HFF-Myc (cell line): ENCODE measurements at places on chromosomes 1 and 21.

- DNase-seq, result no peak
These were observed 552 bp upstream of the GPR157 start for GRCh38 chr1:9129266-9130041.

- no peak for DNase-seq
These were observed 113.5 kb downstream of the PROX1 start for GRCh38 chr1:214101246-214101645.

DNA sequence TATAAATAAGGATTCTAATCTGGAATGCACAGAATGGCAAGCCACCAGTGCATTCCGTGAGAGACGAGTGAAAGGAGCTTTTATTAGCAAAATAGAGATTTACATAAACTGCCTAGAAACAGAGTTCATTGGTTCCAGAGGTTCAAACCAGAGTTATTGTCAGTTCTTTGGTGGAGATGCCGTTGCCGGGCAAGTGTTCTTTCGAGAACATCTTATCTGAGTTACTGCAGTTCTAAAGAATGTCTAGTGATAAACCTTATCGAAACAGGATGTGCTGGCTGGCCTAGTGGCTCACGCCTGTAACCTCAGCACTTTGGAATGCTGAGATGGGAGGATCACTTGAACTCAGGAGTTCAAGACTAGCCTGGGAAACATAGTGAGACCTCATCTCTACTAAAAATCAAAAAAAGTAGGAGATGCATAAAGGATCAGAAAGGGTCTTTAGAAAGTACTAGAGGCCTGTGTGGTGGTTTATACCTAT is 19.9 kb upstream of the EVI5 start:
- DNase-seq, result peak; percentile 92

DNA sequence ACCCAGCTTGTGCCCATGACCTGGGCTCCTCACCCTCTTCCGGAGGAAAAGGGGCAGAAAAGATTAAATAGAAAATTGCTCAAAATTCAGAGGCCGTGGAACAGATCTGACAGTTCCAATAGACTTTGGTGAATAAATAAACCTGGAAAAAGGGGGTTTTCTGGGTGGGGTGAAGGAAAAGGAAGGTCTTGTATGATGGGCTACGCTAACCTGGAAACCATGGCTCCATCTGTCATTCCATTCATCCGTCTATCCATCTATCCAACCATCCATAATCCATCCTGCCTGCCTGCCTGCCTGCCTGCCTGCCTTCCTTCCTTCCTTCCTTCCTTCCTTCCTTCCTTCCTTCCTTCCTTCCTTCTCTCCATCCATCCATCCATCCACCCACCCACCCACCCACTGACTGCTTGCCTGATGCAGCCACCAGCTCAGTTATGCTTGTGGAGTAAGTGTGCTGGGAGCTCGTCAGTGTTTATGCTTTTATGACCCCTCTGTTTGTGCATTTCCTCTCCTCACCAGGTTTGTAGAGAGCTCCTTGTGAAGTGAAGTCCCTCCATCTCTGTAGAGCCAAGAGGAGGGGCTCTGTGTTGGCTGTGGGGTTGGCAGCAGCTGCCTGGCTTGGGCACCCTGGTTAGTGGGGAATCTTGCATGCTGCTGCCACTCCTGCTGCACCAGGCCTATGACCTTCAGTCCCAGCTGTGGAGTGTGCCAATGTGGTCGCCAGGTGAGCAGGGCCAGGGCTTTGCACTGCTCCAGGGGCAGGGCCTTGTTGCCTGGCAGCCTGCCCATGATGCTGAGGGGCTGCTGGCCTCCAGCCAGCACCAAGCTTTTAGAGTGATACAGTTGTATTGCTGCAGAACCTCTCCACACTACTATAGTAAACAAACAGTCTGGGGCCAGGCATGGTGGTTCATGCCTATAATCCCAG is 16.0 kb upstream of the POU3F1 start:
- DNase-seq, result no peak

- DNase-seq, result no peak
These were observed 775 bp upstream of the TMEM63A start for GRCh38 chr1:225882694-225883615.

DNA sequence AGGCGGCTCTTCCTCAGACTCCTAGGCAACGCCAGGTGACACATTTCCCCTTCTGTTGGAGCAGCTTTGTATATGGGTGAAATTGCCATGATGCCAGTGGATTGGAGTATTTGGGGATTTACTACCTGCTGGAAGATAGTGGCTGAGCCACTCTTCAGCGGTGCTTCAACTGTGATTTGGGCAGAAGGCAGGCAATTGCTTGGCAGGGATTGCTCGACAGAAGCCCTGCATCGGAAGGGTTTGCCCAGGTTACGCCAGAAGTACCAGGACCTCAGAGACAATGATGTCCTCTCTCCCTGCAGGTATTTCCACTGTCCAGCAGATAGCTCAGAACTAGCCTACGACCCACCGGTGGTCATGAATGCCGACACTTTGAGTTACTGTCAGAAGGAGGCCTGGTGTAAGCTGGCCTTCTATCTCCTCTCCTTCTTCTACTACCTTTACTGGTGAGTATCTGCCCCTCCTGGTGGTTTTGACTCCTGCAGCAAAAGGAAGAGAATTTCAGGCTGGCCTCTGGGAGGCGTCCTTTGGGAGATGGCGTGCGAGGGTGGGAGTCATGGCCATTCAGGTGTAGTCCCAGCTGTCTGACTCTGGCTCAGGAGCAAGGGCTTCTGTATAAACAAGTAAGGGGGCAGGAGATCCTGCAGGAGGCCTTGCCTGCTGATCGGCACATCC is 118.3 kb downstream of the CNIH3 start:
- DNase-seq, result no peak

DNA sequence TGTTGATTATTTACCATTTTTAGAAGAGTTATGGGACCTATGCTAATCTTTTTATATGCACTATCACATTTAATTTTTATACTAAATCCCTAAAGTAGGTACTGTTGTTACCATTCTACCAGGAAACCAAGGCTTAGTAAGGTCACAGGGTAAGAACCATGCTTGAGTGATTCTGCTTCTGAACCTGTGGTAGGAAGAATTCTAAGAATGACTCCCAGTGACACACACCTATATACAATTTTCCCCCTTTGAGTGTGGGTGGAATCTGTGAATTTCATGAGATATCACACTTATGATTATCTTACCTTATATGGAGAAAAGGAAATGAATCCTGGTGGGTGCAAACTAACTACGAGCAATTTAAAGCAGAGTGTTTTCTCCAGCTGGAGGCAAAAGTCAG is 391.0 kb downstream of the USH2A start:
- no peak for DNase-seq

- no peak for DNase-seq
These were observed 83.1 kb upstream of the LYPLAL1 start for GRCh38 chr1:219090607-219091006.

- no peak for DNase-seq
These were observed 126.2 kb downstream of the GRIK3 start for GRCh38 chr1:36908096-36908495.

GRCh38 chr21:38478782-38479181 is 19.5 kb downstream of the ERG start:
- no peak for DNase-seq

DNA sequence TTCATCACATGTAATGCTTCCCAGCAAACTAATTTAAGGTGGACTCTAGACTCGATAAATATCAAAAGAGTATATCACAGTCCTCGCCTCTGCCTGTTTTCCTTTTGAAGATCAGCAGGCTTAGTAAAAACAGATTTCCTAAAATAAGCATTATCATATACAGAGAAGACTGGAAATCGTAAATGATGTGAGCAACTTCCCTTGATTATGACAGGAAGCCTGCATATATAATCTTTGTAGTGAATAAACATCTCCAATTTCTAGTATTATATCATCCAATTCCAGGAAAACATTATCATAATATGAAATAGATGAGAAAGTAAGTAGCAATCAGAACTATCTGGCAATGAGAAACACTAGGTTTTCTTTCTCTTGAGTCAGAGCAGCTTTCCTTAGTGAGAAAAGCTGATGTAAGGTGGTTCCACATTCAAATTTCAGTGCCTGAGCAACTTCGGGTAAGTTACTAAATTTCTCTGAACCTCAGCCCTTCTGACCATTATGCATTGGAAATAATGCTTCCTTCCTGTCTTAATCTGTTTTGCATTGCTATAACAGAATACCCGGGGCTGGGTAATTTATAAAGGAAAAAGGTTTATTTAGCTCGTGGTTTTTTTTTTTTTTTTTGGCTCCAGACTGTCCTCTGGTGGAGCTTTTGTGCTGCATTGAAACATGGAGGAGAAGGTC is 12.6 kb upstream of the POU2F1 start:
- DNase-seq, result no peak

GRCh38 chr1:207313131-207313530 is 8.3 kb upstream of the CD55 start:
- DNase-seq, result no peak

- DNase-seq, result peak; percentile 35
These were observed 691 bp upstream of the MPZL1 start for GRCh38 chr1:167720965-167721616.

- no peak for DNase-seq
These were observed 71.1 kb downstream of the SETD4 start for GRCh38 chr21:35989138-35989735.

DNA sequence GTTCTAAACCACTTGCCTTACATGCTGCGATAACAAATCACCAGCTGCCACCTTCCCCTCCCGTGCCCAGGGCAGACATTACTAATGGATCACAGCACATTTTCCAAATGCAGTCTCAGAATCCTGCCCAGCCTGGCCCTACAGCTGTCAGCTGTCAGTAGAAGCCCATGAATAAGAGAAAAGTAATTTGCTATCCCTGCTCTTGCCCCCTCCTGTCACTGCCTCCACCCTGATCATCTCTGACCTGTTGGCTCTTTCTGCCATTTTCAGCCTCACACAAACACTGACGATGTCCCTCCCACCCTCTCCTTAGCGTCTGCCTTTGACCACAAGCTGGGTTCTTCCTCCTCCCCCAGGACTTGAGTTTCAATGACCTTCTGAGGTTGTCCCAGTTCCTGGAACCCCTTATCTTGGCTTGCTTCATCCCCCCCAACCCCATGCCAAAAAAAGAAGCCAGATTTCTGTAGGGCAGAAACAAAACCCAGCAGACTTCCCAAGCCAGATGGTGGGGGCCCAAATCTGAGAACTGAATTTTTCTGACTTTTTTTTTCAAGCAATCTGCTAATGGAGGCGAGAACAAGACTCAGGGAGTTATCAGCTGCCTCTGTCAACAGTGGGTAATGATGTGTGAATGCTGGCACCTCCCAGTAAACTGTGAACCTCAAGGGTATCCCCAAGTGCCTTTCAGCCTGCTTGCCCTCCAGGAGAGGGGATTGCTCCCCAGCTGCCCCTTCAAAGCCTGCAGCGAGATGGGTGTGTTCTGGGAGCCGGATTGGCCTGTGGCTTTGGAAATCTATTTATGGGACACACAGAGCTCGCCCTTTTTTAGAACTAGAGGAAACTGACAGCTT is 216.5 kb upstream of the VAMP3 start:
- DNase-seq, result no peak

DNA sequence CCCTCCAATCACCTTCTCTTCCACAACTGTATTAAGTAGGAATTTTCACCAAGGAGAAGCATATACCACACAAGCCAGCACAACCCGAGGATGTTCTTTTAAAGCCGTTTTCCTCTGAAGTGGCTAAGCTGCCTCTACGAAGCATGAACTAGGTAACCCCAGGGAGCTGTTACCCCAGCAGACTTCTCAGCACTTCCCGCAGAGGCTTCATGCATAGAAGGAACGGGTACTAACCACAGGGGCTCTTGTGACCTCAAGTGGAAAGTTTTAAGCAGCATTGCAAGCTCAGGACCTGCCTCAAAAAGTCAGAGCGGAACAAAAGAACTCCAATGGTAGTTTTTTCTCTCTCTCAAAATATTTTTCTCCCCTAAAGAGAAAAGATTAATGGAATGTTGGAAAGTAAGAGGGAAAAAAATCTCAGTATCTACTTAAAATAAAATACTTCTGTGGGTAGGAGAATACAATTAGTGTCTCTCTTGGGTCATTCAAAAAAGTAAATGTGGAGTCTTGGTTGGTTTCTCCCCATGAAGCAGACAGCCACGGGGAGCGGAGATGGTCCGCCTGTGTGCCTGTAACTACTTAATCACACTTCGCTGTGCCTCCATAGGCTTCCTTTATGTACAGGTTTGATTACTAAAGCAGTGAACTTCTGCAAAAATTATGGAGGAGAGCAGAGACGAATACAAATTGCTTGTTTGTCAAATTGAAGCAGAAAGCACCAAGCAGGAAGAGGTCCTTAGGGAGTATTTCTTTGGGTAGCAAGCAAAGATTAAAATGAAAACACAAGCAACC is 40.9 kb downstream of the STX6 start:
- no peak for DNase-seq

DNA sequence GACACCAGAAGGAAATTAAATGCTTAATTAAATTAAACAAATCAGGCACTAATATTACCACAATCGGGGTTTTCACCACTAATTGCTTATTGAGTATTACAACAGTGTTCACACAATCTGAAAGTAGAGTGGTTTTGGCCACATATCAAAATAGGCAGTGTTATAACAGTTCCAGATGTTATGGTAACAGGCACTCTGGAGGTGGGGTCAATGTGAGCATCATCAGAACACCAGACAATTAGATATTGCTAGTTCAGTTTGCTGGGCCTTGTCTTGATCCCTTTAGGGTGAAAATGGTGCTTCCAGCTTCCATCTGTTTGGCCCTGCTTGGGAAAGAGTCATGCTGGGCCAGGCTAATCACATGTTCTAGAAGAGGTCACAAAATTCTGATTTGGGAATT is 14.5 kb upstream of the DDAH1 start:
- no peak for DNase-seq

DNA sequence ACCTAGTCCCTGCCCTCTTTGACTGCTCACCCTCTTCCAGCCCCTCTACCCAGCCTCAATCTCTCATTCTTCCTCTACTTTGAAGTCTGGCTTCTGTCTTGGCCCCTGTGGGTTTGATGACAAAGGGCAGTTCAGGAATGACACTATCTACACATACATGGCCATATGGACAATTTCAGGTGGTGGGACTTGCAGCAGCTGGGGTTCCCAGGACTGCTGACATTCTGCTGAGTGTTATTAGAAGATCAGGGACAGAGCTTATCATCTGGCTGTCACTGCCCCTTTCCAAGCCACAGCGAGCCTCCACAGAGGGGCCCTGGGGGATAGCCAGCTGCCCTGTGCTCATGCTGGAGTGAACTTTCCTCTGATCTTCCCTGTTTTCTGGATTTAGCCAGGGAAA is 97.4 kb upstream of the IPO9 start:
- no peak for DNase-seq

- no peak for DNase-seq
These were observed 23.3 kb downstream of the PARK7 start for GRCh38 chr1:7984811-7985210.

- DNase-seq, result no peak
These were observed 3.3 kb downstream of the ZBTB18 start for GRCh38 chr1:244054247-244054923.

DNA sequence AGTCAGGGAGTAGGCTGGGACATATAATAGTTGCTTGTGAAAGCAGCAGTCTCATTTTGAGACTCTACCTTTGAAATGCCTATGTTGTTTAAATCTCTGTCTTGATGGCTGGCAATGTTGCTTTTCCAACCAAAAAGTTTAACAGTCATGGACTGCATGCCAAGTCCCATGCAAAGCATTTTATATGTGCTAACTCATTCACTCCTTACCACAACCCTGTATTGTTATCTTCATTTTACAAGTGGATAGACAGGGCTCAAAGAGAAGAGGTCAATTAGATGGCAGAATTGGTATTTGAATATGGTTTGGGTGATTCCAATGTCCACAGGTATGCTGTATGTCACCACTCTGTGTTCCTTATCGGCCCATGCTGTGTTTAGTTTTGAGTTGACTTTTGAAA is 331.4 kb upstream of the USP24 start:
- DNase-seq, result no peak

- no peak for DNase-seq
These were observed 7.2 kb downstream of the APCS start for GRCh38 chr1:159594625-159595405.

- DNase-seq, result no peak
These were observed 10.4 kb downstream of the EMC1 start for GRCh38 chr1:19240673-19241538.
